ENCODE measurements at places on chromosomes 3 and 15. TPM values are rescaled to one million over a fixed set of nuclear protein-coding genes. Genes with fewer than 3 reads are reported as not detected.

The ST3GAL6 gene
- total RNA-seq: 14.3 TPM

The SV2B gene
- total RNA-seq: under 0.01 TPM

The BNC1 gene
- 23.3 TPM for total RNA-seq

The FOXB1 gene
- total RNA-seq: not detected

The ZNF774 gene
- 2.1 TPM for total RNA-seq

The FAM174B gene
- not detected for total RNA-seq

The LNP1 gene
- total RNA-seq: 3.3 TPM

The CYP1A2 gene
- not detected for total RNA-seq

The VPS18 gene
- 49.3 TPM for total RNA-seq

The TMEM42 gene
- total RNA-seq: 14.3 TPM

The GOLGA6D gene
- not detected for total RNA-seq

The SHC4 gene
- 2.6 TPM for total RNA-seq

The CAPN7 gene
- 41.1 TPM for total RNA-seq

The GPR171 gene
- not detected for total RNA-seq

The CIB2 gene
- total RNA-seq: 2.4 TPM

The CLEC3B gene
- total RNA-seq: not detected

The SOX14 gene
- total RNA-seq: not detected

The IFT57 gene
- 54.3 TPM for total RNA-seq

The GOLGA8M gene
- not detected for total RNA-seq

The GOLGA6A gene
- not detected for total RNA-seq

The GXYLT2 gene
- total RNA-seq: 74.2 TPM

The ACAN gene
- under 0.01 TPM for total RNA-seq

The CCDC54 gene
- total RNA-seq: not detected

The CLDN18 gene
- not detected for total RNA-seq

The RAD51 gene
- total RNA-seq: 4.8 TPM

The SCN5A gene
- 0.30 TPM for total RNA-seq

The ADCY5 gene
- 1.3 TPM for total RNA-seq

The CCDC14 gene
- 32.1 TPM for total RNA-seq

The NPAP1 gene
- total RNA-seq: not detected

The CLK3 gene
- total RNA-seq: 54.3 TPM

The RHOV gene
- total RNA-seq: under 0.01 TPM

The TUSC7 gene
- total RNA-seq: not detected

The CACNA1D gene
- total RNA-seq: not detected

The OGG1 gene
- 14.0 TPM for total RNA-seq

The TYRO3 gene
- total RNA-seq: 9.6 TPM

The ZPLD1 gene
- 0.42 TPM for total RNA-seq

The PROS1 gene
- 8.3 TPM for total RNA-seq

The B3GALNT1 gene
- total RNA-seq: 14.0 TPM

The B2M gene
- total RNA-seq: 2,217 TPM

The ISY1 gene
- total RNA-seq: 22.9 TPM

The TRPM1 gene
- total RNA-seq: not detected

The TMPRSS7 gene
- not detected for total RNA-seq

The FBXO40 gene
- not detected for total RNA-seq

The CNTN4 gene
- not detected for total RNA-seq

The FAH gene
- total RNA-seq: 30.8 TPM

The LPCAT4 gene
- total RNA-seq: 5.0 TPM

The TM4SF18 gene
- total RNA-seq: 0.46 TPM

The SPSB4 gene
- not detected for total RNA-seq

The ZWILCH gene
- 18.5 TPM for total RNA-seq

The C2CD4B gene
- total RNA-seq: not detected

The COL7A1 gene
- total RNA-seq: 55.2 TPM

The KLHDC8B gene
- 9.5 TPM for total RNA-seq

The HAPLN3 gene
- total RNA-seq: 7.3 TPM

The SLC28A1 gene
- not detected for total RNA-seq

The CILP gene
- total RNA-seq: 0.59 TPM

The PDZRN3 gene
- total RNA-seq: 12.3 TPM

The CHRNA5 gene
- 0.59 TPM for total RNA-seq

The GPR176 gene
- total RNA-seq: 142 TPM

The APH1B gene
- 11.0 TPM for total RNA-seq
